Endothelial cell of umbilical vein (primary cell): ENCODE measurements at places on chromosomes 1 and 21.
A peak's percentile ranks its signal among the peaks of the same experiment; 100 is the strongest.

DNA sequence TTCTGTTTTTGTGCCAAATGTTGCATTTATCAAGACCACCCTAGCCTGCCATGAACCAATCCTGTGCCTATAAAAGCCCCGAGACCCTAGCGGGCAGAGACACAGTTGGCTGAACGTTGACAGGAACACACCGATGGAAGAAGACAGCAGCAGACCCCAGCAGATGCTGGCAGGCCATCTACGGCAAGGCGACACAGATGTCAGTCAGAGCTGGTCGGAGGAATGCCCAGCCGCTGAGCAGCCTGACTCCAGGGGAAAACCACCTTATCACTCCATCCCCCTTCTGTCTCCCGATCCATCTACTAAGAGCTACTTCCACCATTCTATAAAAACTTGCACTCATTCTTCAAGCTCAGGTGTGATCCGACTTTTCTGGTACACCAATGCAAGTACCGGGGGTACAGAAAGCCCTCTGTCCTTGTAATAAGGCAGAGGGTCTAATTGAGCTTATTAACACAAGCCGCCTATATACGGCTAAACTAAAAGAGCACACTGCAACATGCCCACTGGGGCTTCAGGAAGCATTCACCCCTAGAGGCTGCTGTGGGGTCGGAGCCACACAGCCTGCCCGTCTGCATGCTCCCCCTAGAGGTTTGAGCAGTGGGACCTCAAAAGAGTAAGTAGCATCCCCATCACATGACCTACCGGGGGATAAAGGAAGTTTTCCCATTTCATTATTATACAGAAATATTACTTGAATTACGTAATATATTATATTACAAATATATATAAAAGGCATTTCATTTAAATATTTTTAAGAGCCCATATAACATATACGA is 1156.3 kb upstream of the B3GALT2 start:
- no peak for DNase-seq

DNA sequence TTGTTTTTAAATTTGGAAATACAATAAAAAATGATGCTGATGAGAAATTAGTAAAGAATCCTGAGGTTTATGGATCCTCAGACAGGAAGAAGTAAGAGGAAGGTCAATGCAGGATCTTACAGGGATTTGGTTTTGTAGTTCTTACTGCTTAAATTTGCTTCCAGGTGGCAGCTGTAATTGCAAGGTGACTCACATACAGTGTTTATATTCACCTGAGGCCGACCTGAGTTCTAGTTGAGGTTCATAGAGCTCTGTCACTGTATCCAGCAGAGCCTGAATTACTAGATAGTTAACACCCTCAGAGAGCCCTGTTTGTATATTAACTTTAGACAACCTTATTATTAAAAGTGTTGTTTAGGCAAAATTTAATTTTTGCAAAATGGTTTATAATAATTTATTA is 1.4 kb upstream of the WDR26 start:
- no peak for DNase-seq

DNA sequence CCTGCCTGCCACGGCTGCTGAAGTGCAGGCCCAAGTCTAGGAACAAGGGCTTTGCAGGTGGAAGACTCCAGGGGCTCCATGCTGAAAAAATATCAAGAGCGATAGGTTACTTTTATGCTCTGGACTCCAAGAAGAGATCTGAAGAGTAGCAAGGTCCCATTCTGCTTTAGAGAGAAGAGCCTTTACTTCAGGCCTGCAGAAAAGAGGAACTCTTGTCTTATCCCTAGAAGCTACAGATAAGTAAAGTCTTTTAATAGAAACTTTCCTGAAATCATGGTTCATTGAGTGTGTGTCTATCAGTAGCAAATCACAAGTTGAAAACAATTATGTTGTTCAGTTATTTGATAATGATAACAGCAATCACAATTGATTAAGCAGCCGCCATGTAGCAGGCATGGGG is 113.3 kb downstream of the TNR start:
- DNase-seq, result no peak

GRCh38 chr1:157739229-157739901 is 37.6 kb downstream of the FCRL2 start:
- no peak for DNase-seq

DNA sequence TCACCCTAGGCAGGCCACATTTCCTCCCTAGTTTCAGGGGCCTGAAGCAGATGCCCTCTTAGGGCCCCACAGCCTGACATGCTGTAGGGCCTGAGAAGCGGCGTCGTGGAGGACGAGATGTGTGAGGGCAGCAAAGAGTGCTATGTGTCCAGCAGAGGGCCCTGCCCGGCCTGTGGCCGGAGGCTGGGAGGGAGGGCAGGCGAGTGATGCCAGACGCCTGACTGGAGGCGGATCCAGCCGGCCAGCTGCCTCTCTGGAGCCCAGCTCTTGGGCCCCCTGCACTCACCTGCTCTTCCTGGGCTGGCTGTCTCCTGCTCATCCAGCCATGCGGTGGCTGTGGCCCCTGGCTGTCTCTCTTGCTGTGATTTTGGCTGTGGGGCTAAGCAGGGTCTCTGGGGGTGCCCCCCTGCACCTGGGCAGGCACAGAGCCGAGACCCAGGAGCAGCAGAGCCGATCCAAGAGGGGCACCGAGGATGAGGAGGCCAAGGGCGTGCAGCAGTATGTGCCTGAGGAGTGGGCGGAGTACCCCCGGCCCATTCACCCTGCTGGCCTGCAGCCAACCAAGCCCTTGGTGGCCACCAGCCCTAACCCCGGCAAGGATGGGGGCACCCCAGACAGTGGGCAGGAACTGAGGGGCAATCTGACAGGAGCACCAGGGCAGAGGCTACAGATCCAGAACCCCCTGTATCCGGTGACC is at the start of gene GPR37L1:
TSS of gene GPR37L1 (plus strand) at position 279 of the 697 bp plus-strand sequence. CDS start at position 326, 47 bp downstream.
- DNase-seq, result peak; percentile 49

DNA sequence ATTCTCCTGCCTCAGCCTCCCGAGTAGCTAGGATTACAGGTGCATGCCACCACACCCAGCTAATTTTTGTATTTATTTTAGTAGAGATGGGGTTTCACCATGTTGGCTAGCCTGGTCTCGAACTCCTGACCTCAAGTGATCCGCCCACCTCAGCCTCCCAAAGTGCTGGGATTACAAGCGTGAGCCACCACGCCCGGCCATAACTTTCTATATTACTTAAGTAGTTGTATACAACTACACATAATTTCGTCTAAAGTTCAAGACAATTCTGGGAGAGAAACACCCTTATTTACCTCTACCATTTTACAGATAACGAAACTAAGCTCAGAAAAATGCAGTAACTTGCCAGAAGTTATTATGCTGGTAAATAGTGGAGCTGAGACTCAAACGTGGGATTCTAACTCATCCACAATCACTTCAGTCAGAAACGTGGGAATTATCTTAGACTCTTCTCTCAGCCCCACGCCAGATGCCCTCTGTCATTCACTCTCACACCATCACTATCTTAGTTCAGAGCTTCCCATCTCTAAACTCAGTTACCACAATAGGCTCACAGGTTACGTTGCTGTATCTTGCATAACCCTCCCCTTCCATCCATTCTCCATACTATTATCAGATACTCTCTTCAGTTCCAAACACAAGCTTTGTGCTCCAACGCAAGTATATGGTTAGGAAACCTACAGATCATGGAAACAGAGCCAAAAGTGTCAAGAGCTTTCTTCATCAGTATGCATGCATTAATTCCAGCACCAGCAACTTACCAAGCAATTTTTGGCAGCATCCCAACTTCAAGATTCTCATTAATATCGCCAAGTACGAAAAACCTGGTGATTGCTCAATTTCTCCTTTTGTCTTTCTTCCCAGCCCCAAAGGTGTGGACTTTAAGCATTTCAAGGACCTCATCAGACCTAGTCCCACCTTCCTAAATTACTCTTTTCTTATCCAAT is 69.3 kb downstream of the RERE start:
- DNase-seq, result no peak

DNA sequence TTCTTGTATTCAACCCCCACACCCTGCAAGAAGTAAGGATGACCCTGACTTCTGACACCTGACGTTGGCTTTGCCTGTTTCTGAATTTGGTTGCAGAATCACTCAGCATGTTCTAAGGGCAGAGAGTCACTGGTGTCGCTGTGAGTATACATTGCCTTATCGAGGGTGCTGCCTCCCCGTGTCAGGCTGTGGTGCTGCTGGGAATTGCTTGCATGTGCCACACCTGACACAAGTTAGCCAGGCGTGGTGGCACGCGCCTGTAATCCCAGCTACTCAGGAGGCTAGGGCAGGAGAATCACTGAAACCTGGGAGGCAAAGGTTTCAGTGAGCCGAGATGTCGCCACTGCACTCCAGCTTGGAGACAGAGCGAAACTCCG is 45.9 kb downstream of the WDR4 start:
- DNase-seq, result no peak

- peak; percentile 10 for DNase-seq
These were observed 83.5 kb downstream of the SYF2 start for GRCh38 chr1:25148673-25149300.
